Ovary (tissue), 10 donors: ENCODE measurements at places on chromosomes 1 and 21. TPM values are rescaled to one million over a fixed set of nuclear protein-coding genes. Genes with fewer than 3 reads are reported as not detected.

SHISAL2A gene
- 0.31 TPM for total RNA-seq

KRTAP19-1 gene
- total RNA-seq, result not detected

- no peak overlapping the region for H3K27ac ChIP-seq
- no peak for DNase-seq
- H3K4me3 ChIP-seq, result no peak overlapping the region
- H3K27me3 ChIP-seq, result no peaks in the 10 kb centered on the region
- H3K4me1 ChIP-seq, result peaks cover 33% of the 10 kb centered on the region
- H3K36me3 ChIP-seq, result no peaks in the 10 kb centered on the region
Measured at GRCh38 chr1:109926662-109927300, 16.1 kb downstream of the CSF1 start.

FCGR1A gene
- total RNA-seq, result 8.6 TPM

GRCh38 chr1:108831225-108831624, 25.7 kb downstream of the AKNAD1 start:
- H3K36me3 ChIP-seq, result no peaks in the 10 kb centered on the region
- no peak overlapping the region for H3K4me3 ChIP-seq
- H3K27ac ChIP-seq, result no peak overlapping the region
- no peak for DNase-seq
- peaks cover 1% of the 10 kb centered on the region for H3K4me1 ChIP-seq

SYDE2 gene
- total RNA-seq, result 6.7 TPM

- H3K27ac ChIP-seq, result no peak overlapping the region
- DNase-seq, result no peak
- no peaks in the 10 kb centered on the region for H3K27me3 ChIP-seq
- no peaks in the 10 kb centered on the region for H3K36me3 ChIP-seq
- H3K4me1 ChIP-seq, result no peaks in the 10 kb centered on the region
- no peak overlapping the region for H3K4me3 ChIP-seq
Measured at GRCh38 chr1:207097871-207098324, 6.1 kb upstream of the C4BPA start.

GRCh38 chr1:93851327-93851712, 27.7 kb downstream of the DNTTIP2 start:
- no peaks in the 10 kb centered on the region for H3K36me3 ChIP-seq
- H3K4me1 ChIP-seq, result no peaks in the 10 kb centered on the region
- no peaks in the 10 kb centered on the region for H3K27me3 ChIP-seq
- no peak overlapping the region for H3K4me3 ChIP-seq
- H3K27ac ChIP-seq, result no peak overlapping the region

DNA sequence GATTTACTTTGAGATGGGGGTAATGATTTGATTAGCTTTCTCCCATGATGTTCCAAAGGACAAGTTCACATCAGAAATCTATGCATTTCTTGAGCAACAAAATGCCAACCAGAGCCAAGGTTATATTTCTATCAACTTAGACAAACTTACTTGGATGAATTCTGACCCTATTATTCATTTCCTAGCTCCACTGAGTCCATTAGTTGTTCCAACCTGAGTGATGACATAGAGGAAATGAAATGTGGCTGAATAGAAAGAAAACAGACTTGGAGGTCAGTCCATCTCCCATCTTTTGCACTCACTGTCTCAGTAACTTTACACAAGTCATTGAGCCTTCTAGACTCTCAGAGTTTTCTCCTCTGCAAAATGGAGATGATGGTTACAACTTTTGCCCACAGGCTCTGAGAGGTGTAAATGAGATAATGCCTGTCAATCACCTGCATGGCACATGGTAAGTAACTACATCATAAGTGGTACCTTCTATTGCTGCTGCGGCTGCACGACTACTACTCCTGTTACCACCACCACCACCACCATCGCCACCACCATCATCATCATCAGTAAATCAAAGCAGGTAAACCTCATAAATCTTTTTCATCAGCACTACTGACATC, 98.2 kb downstream of the PTPN14 start:
- DNase-seq, result no peak
- no peak overlapping the region for H3K27ac ChIP-seq
- no peaks in the 10 kb centered on the region for H3K27me3 ChIP-seq
- no peaks in the 10 kb centered on the region for H3K36me3 ChIP-seq
- no peak overlapping the region for H3K4me3 ChIP-seq

PIK3CD gene
- total RNA-seq, result 9.2 TPM

DNA sequence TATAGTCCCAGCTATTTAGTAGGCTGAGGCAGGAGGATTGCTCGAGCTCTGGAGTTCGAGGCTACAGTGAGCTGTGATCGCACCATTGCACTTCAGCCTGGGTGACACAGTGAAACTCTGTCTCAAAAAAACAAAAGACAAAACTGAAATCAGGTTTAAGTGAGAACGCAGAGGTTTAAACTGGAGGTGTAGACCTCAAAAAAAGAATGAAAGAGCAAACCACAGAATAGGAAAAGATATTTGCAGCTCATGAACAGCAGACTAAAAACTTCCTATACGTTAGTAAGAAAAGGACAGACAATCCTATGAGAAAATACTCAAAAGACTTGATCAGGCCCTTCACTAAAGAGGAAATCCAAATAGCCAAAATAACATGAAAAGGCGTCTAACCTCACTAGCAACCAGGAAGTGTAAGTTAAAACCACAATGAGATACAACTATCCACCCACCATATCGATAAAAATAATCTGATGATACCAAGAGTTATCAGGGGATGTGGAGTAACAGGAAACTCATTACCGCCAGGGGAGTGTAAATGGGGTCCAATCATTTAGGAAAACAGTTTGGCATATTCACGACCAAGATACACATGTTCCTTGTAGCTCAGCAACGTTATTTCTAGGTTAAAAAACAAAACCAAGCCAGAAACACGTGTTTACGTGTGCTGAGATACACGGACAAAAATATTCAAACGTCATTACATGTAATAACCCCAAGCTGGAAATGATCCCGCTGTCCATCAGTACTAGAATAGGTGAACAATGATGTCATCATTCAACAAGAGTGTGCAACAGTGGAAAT, 9.8 kb downstream of the TNFRSF9 start:
- no peak overlapping the region for H3K27ac ChIP-seq
- no peak for DNase-seq
- H3K4me3 ChIP-seq, result no peak overlapping the region

- H3K36me3 ChIP-seq, result no peaks in the 10 kb centered on the region
- H3K4me3 ChIP-seq, result no peak overlapping the region
- no peak overlapping the region for H3K27ac ChIP-seq
- H3K27me3 ChIP-seq, result no peaks in the 10 kb centered on the region
- H3K4me1 ChIP-seq, result no peaks in the 10 kb centered on the region
- DNase-seq, result no peak
Measured at GRCh38 chr1:200437556-200438203, 27.8 kb upstream of the ZNF281 start.

RAD54L gene
- 1.1 TPM for total RNA-seq

ZMPSTE24 gene
- total RNA-seq, result 35.8 TPM

SPRR2B gene
- total RNA-seq, result not detected

DNA sequence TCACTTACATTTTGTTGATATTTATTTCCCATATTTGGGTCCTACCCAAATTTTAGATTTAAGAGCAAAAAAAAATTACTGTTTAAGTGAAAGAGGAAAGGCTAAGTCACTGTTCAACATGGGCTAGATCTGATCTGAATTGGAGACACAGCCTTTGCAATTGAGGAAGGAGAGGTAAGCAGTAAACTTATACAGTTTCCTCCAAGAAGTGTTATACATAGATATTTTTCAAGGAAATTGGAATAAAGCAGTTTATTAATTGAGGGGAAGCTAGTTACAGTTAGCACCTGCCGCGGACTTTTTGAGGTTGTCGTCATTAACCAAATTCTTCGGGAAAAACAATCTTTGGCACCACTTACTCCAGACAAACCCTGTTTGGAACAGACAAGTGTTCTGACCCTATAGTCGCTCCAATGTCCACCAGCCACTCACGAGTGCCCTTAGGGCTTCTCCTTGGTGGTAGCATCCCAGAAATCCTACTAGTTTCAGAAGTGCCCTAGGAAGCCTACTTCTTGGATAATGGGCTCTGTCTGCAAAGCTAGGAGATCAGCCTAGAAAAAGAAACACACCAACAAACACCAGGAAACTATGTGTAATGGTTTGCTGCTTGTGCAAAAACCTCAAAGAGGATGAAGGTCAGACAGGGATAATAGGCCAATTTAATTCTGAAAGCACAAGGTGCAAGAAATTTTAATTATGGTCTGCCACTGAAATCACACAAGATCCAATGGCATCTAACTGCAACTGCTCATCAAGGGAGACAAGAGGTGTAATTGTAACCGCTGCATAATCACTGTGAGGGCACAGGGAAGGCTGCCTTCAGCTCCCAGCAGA, 2.5 kb downstream of the WLS start:
- H3K4me3 ChIP-seq, result peak overlapping the region; percentile 78
- H3K4me1 ChIP-seq, result peaks cover 8% of the 10 kb centered on the region
- H3K27ac ChIP-seq, result no peak overlapping the region
- no peaks in the 10 kb centered on the region for H3K27me3 ChIP-seq
- no peak for DNase-seq

TNNI3K gene
- total RNA-seq, result 1.0 TPM

- no peaks in the 10 kb centered on the region for H3K36me3 ChIP-seq
- no peak overlapping the region for H3K4me3 ChIP-seq
- no peaks in the 10 kb centered on the region for H3K27me3 ChIP-seq
- DNase-seq, result no peak
- H3K27ac ChIP-seq, result no peak overlapping the region
Measured at GRCh38 chr1:205495237-205495823, 9.1 kb upstream of the CDK18 start.

PPIAL4G gene
- total RNA-seq, result 0.05 TPM

DNA sequence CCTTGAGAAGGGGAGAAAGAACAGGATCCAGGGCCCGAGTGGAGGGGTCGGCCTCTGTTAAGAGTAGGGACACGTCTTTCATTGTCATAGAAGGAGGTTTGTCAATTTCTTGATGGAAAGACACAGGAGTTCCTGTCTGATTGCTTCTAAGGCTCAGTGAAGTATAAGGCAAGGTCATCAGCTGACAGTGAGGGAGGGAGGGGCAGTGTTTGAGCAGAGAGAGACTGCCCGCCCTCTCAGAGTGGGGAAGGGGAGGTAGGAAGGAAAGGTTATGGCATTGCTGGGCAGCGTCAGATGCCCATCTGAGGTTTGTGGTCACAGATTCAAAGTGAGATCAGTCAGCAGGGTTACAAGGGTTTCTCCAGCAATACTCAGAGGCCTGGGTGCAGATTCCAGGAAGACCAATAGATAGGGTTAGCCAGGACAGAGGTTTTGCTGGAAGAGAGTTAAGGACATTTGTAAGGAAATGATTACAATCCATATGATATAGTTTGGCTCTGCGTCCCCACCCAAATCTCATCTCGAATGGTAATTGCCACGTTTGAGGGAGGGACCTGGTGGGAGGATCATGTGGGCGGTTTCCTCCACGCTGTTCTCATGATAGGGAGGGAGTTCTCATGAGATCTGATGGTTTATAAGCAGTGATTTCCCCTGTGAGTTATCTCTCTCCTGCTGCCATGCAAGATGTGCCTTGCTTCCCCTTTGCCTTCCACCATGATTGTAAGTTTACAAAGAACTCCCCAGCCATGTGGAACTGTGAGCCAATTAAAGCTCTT, 127.2 kb upstream of the GJB5 start:
- H3K27ac ChIP-seq, result no peak overlapping the region
- H3K4me1 ChIP-seq, result no peaks in the 10 kb centered on the region
- H3K4me3 ChIP-seq, result no peak overlapping the region
- DNase-seq, result no peak

CD247 gene
- 0.32 TPM for total RNA-seq

GRCh38 chr1:51506537-51506936, 12.5 kb downstream of the EPS15 start:
- H3K27ac ChIP-seq, result no peak overlapping the region
- H3K36me3 ChIP-seq, result no peaks in the 10 kb centered on the region
- no peak overlapping the region for H3K4me3 ChIP-seq
- H3K27me3 ChIP-seq, result no peaks in the 10 kb centered on the region

C1orf21 gene
- 59.4 TPM for total RNA-seq

DNA sequence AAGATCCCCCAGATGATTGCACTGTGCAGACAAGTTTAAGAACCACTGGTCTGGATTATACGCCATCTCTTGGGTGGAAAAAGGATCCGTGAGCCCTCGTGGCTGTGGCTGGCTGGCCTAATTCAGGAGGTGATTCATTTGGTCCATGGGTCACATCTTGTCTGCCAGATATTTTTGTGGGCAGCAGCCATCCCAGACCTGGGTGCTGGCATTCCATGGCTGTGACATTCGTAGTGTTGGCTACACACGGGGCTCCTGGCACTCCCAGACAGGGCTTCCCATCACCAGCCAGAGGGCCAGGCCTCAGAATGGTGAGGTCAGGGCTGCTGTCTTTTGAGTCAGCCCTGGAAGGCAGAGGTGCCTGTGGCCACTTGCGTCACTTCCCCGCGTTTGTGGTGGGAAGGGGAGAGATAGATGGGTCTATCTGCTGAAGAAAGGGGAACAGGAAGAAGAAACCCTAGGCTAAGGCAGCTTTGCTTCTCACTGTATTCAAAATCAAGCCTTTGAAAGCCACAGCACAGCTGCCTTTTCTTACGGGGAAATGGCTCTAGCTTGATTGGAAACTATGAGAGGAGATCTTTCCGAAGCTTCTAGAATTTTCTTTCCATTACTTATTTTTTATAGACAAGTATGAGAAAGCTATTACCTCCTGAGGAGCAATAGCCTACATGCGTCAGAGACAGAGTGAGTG, 32.4 kb downstream of the EIF2D start:
- no peak overlapping the region for H3K4me3 ChIP-seq
- H3K4me1 ChIP-seq, result no peaks in the 10 kb centered on the region
- H3K27ac ChIP-seq, result no peak overlapping the region
- no peaks in the 10 kb centered on the region for H3K36me3 ChIP-seq
- no peaks in the 10 kb centered on the region for H3K27me3 ChIP-seq
- no peak for DNase-seq

DNA sequence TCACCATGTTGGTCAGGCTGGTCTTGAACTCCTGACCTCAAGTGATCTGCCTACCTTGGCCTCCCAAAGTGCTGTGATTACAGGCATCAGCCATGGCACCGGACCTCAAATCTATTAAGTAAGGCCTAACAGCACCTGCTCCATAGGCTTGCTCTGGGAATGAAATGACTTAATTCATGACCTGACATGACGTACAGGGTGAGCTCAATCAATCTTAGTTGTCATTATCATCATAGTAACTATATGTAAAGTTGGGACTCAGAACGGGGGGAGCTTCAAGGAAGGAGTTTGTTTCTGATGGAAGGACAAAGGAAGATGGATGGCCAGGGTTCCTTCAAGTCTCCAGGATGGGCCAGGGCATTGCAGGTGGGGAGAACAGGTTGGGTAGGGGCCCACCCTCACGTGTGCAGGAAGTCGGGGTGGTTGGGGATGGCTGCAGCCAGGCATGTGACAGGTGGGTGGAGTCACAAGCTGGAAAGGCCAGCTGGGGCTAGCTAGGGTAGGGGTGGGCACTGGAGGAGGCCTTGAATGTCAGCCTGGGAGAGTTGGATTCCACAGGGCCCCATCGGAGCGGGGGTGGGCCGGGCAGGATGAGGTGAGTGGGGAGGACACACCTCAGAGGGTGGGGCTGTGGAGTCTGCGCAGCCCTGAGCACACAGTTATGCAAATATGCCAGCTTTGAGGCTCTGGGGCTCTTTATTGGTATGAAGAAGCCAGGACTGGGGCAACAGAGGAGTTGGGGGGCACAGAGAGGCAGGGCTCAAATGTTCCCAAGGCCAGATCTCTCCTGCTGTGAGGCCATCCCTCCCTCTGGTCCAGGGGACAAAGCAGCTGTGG, 9.6 kb downstream of the TRIM62 start:
- H3K36me3 ChIP-seq, result no peaks in the 10 kb centered on the region
- H3K27me3 ChIP-seq, result no peaks in the 10 kb centered on the region
- H3K4me3 ChIP-seq, result no peak overlapping the region
- H3K27ac ChIP-seq, result no peak overlapping the region
- DNase-seq, result no peak

GRCh38 chr1:47444562-47445465, 7.0 kb downstream of the FOXD2 start:
- no peak overlapping the region for H3K27ac ChIP-seq
- H3K4me3 ChIP-seq, result peak overlapping the region; percentile 16
